GM20000 (cell line): ENCODE measurements at places on chromosomes 2 and 18.
A peak's percentile ranks its signal among the peaks of the same experiment; 100 is the strongest.

DNA sequence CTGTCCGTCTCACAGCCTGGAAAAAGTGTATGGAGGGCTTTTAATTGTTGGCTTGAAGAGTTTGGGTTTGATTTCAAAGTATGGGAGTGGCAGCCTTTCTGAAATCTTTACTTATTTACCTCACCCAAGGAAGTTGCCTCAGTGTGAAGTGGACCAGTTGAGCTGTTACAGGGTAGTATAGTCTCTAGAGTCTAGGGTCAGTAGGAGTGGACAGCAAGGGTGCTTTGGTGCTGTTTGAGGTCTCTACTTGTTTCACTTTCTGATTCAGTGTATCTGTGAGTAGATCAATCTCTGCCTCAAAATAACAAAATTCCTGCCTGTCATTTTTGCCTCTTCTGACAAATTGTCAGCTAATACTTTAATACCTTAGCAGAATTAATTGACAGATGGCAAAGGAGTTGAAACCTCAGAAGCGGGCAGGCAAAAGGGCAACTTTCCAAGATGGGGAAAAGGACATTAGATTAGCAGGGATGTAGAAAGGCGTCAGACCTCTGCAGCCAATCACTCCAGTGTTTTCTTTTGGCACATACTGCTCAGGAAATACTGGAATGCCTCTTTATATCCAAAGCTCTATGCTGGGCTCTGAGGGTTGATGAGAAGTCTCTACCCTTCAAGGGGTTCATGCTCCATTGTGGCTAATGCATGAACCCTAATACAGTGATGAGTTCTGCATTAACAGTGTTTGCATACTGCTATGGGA, 5.9 kb downstream of the RIOK3 start:
- no peak for DNase-seq

DNA sequence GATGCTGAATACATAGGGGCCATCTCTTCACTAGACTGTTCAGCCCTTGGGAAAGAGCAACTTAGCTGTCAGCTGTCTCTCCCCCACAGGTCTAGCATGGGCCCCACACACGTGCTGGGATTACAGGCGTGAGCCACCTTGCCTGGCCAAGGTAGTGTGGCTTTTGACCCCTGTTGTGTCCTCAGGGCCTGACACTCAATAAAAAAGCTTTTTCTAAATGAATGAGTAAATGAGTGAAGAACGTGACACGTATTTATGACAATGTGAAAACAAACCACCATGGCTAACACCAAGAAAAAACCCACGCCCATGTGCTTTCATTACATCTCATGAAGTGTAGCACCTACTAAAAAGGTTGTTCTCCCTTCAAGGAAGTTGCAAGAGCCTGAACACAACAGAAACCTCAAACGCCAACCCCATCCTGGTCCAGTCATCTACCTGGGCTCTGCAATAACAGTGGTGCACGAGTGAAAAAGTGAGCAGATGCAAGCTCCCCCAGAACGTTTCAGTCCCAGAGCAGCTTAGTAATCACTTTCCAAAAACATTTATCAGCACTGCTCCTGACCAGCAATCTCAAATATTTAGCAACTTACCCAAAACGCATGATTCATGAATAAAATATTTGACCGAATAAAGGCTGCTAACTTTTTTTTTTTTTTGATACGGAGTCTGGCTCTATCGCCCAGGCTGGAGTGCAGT, 3.4 kb downstream of the WDFY1 start:
- DNase-seq, result peak; percentile 61

DNA sequence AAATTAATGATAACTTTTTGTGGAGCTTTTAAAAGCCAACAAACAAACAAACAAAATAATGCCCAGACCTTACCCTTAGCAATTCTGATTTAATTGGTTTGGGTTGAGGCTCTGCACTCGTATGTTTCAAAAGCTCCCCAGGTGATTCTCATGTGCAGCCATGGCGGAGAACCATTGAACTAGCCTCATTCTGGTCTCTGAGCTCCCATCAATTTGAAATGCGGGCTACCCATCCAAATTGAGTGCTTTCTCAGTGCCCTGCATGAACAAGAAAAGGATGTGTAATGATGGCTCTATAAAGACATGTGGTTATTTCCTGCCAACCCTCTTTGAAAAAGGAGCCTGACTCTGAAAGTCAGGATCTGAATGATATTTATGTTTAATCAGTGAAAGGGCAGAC, 8.2 kb downstream of the MXD1 start:
- DNase-seq, result no peak

GRCh38 chr2:143682436-143683055, 553.3 kb downstream of the ARHGAP15 start:
- no peak for DNase-seq

GRCh38 chr2:195535911-195536522, 121.0 kb upstream of the SLC39A10 start:
- peak; percentile 61 for DNase-seq

DNA sequence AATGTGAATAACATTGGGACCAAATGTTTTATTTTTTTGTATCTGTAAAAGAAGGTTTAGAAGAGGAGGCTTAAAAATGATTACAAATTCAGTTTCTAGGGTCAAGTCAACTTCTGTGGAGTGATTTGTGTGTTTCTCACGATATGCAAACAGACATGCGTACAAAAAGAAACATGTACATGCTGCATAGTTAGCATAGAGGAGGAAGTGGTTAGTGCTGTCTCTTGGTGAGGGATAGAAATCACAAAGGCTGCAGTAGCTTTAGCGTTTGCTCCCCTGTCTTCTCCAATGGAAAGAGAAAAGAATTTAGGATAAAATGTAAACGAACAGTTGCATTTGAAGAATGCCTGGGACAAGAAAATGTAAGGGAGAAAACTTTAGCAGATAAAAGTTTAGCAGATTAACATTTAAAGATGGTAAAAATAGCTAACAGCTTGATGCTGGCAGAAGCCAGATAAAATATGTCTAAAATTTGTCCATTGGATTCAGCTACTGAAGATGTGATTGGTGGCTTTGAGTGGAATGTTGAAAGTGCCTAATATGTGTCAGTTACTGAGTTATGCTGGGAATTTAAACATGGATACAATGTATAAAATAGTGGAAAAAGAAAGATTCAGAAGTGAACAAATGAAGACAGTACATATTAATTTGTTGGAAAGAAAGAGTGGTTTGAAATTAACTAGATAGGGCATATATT, 44.9 kb downstream of the MALT1 start:
- DNase-seq, result peak; percentile 26

GRCh38 chr2:105469781-105470180, 70.9 kb upstream of the FHL2 start:
- no peak for DNase-seq

DNA sequence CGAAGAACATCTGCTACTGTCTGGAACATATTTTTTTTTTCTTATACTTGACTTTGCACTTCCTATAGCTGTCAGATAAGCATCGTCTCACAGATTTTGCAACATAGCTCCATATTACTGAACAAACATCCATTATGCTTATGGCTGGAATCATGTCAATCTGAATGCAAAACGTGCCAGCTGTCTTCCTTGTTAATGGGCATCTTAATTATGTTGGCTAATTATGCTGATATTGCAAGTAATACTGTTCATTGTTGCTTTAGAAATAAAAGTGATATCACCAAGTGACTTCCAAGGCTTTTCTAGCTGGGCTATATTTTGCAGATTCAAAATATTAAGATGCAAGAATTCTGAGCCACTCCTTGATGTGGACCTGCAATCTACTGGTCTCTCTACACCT, 176.8 kb downstream of the ARL4C start:
- DNase-seq, result no peak

DNA sequence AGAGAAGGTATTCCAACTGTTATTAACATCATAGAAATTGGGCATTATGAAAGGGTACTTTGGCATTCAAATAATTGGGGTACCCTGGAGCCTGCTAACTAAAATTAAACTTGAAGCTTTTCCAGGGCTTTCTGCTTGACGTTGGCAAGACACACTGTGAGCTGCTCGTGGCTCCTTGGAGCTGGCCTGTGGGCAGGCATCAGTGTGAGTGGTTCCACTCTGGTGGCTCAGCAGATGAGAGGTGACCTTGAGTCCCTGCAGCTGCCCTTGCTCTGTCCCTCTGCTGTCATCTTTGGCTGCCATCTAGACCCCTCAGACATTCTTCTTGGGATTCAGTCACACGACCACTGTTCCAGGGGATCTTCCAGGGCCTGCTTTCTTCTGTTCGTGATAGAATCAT, 6.7 kb downstream of the CNNM3 start:
- DNase-seq, result no peak

DNA sequence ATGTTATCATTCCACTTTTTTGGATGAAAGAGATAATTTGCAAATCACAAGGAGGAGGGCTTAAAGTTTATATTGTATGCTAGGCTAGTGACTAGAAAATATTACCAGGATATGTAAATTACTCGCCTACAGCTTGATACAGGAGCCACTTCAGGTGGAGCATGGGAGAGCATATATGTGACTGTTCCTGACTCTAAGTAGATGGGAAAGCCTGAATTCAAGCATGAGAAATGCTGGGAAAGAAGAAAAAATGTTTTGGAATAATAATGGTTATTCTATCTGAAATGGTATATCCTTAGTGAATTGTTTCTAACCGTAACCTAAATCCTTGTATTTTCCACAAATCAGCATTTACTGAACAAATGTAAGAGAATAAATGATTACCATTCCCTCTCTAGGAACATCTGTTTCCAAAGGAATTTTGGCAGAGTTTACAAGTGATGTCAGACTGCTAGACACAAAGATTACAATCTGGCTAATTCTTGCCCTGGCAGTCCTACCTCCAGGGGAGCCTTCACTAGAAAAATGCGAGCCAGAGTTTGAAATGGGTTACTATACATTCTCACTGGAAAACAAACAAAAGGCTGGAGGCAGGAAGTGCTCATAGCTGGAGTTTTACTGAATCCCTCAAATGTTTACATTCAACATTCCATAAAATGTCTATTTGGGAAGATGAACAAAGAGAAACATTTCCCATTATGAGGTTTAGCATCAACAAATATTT, 129.4 kb upstream of the MAPRE2 start:
- no peak for DNase-seq

GRCh38 chr2:58680755-58681310, 439.7 kb upstream of the FANCL start:
- no peak for DNase-seq

DNA sequence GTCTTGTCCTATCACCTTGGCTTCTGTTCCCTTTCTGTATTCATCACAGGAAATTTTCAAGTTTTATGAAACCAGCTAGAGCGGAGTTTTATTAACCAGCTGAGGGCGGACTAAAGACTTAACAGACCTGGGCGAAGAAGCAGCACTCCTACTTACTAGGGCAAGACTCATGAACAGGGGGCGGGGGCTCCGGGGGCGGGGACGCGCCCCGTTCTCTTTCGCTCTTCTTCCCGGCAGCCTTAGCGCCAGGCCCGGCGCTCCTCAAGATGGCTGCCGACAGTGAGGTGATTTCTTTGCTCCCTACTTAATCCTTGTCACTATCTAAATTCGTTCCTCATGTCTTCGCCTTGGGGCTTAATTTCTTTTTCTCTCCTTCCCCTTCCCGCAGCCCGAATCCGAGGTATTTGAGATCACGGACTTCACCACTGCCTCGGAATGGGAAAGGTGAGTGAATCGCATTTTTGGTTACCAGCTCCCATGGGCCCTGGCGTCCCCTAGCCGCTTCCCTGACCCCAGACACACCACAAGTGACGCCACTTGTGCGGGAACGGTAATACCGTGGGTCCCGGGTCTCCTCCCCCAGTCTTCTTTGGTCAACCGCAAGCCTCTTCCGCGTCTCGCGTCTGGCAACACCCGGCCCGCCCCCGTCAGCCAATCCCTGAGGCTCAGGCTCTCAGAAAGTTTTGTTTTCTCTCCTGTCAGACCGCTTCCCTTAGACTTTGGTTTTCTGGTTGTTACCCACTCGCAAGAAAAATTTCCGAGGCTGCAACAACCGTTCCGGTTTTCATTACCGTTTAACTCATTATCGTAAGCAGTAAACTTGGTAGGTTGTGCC, at the start of gene RAB3GAP1:
Gene RAB3GAP1 (plus strand): TSS at position 251 of the 835 bp plus-strand sequence. CDS start 16 bp downstream, at position 267.
- DNase-seq, result peak; percentile 88

GRCh38 chr2:55839182-55839819, 84.3 kb downstream of the EFEMP1 start:
- DNase-seq, result no peak

GRCh38 chr2:158507141-158507540, 50.4 kb downstream of the PKP4 start:
- DNase-seq, result peak; percentile 12

DNA sequence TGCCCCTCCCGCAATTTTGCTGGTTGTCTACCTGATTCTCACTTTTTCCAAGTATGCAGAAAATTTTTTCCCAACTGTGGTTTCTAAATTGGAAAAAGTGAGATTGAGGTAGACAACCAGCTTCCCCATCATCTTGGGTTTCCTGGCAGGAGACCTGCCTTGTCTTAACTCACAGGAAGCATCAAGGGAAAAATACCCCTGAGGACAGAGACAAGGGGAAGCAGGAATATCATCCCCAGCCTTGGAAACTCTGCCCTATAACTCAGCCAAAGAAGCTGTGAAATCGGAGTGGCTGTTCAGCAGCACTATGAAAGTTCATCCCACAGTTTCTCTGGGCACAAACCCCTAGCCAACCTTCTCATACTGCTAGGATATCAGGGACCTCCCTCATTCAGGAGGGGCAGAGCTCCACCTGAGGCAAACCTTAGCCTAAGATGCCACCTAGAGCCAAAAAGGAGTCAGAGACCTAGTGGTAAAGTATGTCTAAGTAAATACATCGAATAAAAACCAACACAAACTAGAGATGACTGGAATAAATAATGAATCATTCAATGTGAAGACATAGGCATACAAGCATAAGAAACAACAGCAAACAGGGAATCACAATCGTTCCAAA, 68.2 kb downstream of the ZSWIM2 start:
- no peak for DNase-seq

GRCh38 chr2:202628646-202629198, 6.0 kb upstream of the FAM117B start:
- DNase-seq, result no peak

DNA sequence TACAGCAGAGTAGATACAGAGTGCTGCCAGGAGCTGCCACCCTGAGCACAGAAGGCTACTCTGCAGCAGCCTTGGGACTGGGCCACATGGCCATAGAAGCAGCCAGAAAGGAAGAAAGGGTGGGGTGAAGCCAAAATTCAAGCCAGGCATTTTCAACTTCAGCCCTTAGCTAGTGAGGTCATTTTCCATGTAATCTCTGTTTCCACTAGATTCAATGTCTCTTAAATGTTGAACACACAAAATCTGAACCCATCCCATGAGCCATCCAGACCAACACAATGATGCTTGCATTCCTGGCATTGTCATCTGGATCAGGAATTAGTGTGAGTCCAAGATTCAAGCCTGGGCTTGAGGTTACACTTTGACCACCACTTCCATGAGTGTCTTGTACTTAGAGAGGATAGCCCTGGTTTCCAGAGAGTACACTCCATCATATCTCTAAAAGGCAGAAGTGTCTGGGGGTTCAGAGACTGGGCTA, 243.6 kb downstream of the OSR1 start:
- no peak for DNase-seq
